ENCODE measurements at places on chromosomes 12 and 14.

DNA sequence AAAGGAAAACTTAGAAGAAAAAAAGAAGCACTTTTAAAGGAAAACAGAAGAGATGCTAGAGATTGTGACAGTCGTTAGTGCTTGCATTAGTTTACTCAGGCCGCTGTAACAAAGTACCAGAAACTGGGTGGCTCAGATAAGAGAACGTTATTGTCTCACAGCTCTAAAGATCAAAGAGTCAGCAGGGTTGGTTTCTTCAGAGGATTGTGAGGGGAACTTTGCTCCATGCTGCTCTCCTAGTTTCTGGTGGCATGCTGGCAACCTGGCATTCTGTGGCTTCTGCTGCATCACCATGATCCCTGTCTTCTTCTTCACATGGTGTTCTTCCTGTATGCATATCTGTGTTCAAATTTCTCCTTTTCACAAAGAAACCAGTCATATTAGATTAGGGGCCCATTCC is 119.4 kb upstream of the PLEKHA5 start:
- DNase-seq: no peak

GRCh38 chr12:82793751-82794281 is 107.1 kb downstream of the TMTC2 start:
- no peak for DNase-seq

DNA sequence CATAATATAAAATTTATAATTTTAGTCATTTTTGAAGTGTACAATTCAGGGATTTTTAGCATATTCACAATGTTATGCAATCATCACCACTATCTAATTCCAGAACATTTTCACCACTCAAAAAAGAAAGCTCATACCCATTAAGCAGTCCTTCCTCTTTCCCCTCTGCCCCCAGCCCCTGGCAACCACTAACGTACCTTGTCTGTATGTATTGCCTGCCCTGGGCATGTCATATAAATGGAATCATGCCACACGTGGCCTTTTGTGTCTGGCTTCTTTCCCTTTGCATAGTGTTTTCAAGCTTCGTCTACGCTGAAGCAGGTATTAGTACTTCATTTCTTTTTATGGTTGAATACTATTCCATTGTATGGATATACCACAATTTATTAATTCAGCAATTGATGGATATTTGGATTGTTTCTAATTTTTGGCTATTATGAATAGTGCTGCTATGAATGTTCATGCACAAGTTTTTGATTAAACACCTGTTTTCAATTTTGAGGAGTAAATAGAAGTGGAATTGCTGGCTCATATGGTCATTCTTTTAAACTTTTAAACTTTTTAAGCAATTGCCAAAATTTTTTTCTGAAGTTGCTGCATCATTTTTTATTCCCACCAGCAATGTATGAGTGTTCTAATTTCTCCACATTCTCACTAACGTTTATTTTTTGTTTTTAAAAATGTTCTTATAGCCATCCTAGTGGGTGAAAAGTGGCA is 1.6 kb upstream of the SSTR1 start:
- DNase-seq: no peak

- no peak for DNase-seq
These were observed 102.8 kb downstream of the FOXN3 start for GRCh38 chr14:89314274-89314673.

- peak; percentile 32 for DNase-seq
These were observed 23.3 kb upstream of the CCER1 start for GRCh38 chr12:90978117-90978770.
